Spinal cord (tissue), 10 donors: ENCODE measurements at places on chromosomes 1 and 21. TPM values are rescaled to one million over a fixed set of nuclear protein-coding genes. Genes with fewer than 3 reads are reported as not detected.
A peak's percentile ranks its signal among the peaks of the same experiment; 100 is the strongest.

DNA sequence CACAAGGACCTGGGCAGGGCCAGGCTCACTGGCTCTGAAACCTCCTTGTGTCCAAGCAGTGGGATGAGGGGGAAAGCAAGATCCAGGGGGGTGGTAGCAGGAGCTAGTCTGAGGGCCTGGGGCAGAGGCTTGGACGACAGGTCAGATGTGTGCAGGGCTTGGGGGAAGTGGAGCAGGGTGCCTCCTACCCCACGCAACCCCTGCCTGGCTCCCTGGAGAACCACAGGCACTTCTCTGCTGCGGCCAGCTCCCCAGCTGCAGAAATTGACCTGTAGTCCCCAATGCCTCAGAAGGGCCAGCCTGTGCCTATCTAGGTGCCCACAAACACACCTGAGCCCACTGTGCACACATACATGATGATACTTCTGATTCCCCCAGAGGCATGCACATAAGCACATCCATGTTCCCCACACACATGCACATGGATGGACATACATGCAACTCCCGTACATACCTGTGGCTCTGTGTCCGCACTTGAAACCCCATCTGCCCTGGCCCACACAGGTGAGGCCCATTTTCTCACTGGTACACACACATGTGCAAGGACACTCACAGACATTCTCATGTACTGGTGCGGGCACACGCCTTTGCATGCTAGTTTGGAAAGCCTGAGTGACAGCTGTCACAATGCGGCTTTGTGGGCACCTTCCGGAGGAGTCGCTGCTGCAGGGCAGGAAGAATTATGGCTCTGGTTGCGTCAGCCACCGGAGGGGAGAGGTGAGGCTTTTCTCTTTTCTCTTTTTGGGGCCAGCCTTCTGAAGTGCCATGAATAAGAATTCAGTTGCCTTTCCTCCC is 247.2 kb upstream of the CSF3R start:
- no peak for DNase-seq

- no peak for DNase-seq
Observed at GRCh38 chr1:230792691-230793462, 45.7 kb downstream of the CAPN9 start.

DNA sequence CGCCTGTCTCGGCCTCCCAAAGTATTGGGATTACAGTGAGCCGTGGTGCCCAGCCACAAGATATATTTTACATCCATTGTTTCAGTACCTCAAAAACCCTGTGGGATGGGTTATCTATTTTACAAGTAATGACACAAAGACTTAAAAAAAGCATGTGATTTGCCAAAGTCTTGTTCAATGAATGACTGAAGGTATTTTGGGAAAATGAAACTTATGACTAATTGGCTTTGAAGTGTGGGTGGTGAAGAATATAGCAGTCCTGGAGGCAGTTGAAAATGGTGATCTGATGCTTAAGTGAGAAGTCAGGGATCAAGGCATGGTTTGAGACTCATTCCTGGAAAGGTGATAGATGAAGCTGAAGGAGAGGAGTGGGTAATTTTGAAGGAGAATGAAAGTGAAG is 3.0 kb downstream of the SWT1 start:
- no peak for DNase-seq

DNA sequence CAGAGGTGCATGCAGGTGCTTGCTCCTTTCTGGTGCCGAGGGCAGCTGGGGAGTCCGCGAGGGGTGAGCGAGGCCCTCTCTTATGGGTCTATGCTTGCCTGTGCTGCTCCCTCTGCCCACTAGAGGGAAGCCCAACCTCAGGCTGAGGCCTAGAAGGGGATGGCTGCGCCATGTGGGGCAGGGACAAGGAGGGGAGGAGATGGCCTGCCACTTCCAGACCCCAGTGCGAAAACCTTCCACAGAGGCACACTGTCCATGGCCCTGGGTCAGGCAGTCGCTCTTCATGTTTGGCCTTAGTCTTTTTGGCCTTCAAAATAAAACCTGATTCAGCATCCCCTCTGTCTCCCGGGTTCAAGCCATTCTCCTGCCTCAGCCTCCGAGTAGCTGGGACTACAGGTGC is 14.0 kb downstream of the RHBG start:
- DNase-seq, result peak; percentile 72

DNA sequence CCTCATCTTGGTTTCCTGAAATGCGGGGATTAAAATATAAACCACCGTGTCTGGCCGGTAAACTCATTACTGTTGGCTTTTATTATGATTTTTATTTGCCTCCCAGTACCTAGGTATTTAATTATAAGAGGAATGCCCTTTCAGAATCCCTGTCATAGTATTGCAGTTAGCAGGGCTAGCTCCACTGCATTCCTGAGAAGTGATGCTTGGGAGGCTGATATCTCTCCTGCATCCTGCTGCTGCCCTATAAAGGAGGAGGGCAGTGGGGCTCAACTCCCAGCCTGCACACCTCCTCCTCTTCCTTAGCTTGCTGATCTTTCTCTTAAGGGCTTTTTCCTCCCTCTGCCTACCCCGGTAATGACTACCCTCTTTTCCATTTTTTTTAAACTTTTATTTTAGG is 19.9 kb upstream of the DISC1 start:
- no peak for DNase-seq

- no peak for DNase-seq
Observed at GRCh38 chr21:21387916-21388315, 389.7 kb downstream of the NCAM2 start.

DNA sequence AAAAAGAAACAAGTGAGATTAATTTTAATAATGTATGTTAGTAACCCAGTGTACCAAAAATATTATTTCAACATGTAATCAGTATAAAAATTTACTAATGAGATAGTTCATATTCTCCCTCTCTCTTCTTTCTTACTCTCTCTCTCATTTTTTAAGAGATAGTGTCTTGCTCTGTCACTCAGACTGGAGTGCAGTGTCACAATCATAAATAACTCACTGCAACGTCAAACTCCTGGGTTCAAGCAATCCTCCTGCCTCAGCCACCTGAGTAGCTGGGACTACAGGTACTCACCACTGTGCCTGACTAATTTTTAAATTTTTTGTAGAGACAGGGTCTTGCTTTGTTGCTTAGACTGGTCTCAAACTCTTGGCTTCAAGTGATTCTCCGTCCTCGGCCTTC is 123.9 kb downstream of the NRDC start:
- no peak for DNase-seq

GRCh38 chr1:17588048-17588871 is 48.8 kb downstream of the ARHGEF10L start:
- no peak for DNase-seq

Gene CYP4A22
- total RNA-seq, result 0.22 TPM

- DNase-seq, result no peak
Observed at GRCh38 chr1:25472471-25472870, 41.8 kb downstream of the MACO1 start.

DNA sequence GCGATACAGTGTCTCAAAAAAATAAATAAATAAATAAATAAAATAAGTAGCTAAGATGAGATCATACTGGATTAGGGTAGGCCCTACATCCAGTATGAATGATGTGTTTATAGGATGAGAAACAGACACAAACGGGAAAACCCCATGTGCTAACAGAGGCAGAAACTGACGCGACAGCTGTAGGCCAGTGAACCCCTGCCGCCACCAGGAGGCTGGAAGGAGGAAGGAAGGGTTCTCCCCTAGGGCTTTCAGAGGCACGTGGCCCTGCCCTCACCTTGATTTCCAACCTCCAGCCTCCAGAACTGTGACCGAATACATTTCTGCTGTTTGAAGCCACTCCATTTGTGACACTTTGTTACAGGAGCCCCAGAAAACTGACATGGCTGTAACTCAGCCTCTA is 38.5 kb downstream of the CHD5 start:
- no peak for DNase-seq

GRCh38 chr1:83882906-83883305 is 116.0 kb downstream of the TTLL7 start:
- no peak for DNase-seq

Gene DNM3
- total RNA-seq, result 93.9 TPM

DNA sequence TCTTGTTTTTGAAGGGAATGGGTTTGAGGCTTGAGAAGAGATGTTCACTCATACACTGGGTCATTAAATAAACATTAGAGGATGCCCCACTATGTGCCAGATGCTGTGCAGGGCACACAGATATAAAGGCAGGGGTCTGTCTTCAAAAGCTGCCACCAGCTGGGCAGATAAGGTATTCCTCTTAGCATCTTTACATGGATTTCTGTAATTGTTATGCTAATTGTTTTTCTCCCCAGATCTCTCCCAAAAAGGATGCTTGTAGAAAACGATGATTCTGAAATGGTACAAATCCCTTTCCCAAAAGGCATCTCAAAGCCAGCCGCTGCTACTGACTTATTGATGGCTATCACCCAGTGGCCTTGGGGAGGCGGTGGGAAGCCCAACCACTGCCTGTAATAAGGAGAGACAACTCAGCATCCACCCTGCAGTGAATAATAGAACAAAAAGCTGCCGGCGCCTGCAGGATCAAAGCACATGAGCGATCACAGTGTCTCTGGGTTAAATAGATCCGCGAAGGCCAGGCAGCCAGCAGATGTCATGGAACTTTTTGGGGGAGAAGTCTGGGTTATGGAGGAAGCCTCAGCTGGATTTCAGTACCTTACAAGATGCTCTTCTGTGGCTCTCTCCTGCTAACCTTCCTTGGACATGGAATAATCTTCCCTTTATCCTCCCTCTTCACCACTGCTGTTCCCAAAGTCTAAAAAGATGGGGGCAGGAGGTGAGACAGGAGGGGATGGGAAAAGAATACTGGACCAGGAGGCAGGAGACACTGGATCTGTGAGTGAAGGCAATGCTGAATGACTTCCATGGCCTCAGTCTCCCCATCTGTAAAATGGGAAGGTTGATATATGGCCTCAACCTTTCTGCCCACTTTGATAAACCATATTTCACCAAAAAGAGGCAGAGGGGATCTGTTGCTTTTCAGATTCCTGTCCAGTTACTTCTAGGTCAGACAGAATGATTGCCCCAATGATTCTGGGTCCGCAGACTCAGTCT is 54.8 kb upstream of the CD34 start:
- no peak for DNase-seq
